ENCODE measurements at places on chromosomes 7 and 10. TPM values are rescaled to one million over a fixed set of nuclear protein-coding genes. Genes with fewer than 3 reads are reported as not detected.

The ZNF117 gene
- 24.7 TPM for total RNA-seq

The HOXA4 gene
- 8.1 TPM for total RNA-seq

- DNase-seq = peak; percentile 73
Measured at GRCh38 chr7:1086588-1087464, 1.1 kb upstream of the GPER1 start.

The ZNF107 gene
- 5.8 TPM for total RNA-seq

DNA sequence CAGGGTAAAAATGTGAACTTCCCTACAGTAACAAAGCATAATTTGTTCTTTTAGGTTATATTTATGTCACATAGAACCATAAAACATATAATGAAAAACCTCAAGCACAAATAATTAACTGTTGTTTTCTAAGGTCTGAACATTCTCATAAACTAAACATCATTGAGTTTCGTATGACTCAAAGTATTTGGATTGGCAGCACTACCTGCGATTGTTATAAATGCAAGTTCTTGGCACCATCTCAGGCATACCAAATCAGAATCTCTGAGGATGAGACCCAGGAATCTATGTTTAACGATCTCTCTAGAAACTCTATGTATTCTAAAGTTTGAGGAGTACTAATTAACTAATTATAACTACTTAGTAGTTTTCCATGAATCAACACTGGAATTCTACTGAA, 22.5 kb downstream of the ORC5 start:
- DNase-seq = peak; percentile 83

- DNase-seq = no peak
Measured at GRCh38 chr7:45902820-45903219, 14.5 kb downstream of the IGFBP1 start.

The THSD7A gene
- 12.7 TPM for total RNA-seq

All from endothelial cell of umbilical vein (primary cell).